Caco-2 (cell line): ENCODE measurements at places on chromosomes 12 and 14. TPM values are rescaled to one million over a fixed set of nuclear protein-coding genes. Genes with fewer than 3 reads are reported as not detected.

DNA sequence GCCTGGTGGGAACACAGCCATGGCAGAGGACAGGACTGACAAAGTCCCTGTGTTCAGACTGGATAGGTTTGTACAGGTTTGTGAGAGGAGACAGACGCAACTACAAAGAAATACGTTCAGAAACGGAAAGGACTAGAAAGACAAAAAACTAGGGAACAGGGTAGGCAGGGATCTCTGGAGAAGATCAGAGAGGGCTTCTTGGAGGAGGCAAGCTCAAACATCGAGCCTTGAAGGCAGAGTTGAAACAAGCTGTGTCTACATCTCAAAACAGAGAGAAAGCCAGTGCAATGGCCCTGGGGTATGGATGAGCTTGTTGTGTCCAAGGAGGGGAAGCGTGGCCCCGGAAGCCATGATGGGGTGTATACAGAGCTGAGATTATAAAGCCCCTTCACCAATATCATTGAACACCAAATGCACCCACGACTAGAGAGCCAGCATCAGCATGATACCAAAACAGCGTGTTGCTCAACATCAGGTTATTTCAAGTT is 89.6 kb upstream of the NCOR2 start:
- H3K4me1 ChIP-seq, result no peaks in the 10 kb centered on the region
- no peaks in the 10 kb centered on the region for H3K36me3 ChIP-seq
- no peak overlapping the region for H3K4me3 ChIP-seq
- H3K27me3 ChIP-seq, result no peaks in the 10 kb centered on the region

- H3K4me1 ChIP-seq, result peaks cover 55% of the 10 kb centered on the region
- DNase-seq, result no peak
- no peak overlapping the region for H3K4me3 ChIP-seq
- no peaks in the 10 kb centered on the region for H3K36me3 ChIP-seq
Measured at GRCh38 chr12:46771268-46771827, 54.4 kb downstream of the SLC38A4 start.

GRCh38 chr12:62001424-62001823 is 258.8 kb upstream of the USP15 start:
- DNase-seq, result no peak
- no peaks in the 10 kb centered on the region for H3K36me3 ChIP-seq
- no peaks in the 10 kb centered on the region for H3K27me3 ChIP-seq
- no peak overlapping the region for H3K4me3 ChIP-seq
- H3K4me1 ChIP-seq, result 0 out of 2 replicates have a peak, but pooled peaks cover 4% of the 10 kb centered on the region

- H3K4me3 ChIP-seq, result no peak overlapping the region
- no peak overlapping the region for H3K27ac ChIP-seq
- no peaks in the 10 kb centered on the region for H3K36me3 ChIP-seq
Measured at GRCh38 chr12:20547816-20548575, 147.1 kb upstream of the SLCO1C1 start.

- H3K4me3 ChIP-seq, result no peak overlapping the region
- H3K27ac ChIP-seq, result no peak overlapping the region
Measured at GRCh38 chr14:50745401-50746058, 77.4 kb upstream of the SAV1 start.

DNA sequence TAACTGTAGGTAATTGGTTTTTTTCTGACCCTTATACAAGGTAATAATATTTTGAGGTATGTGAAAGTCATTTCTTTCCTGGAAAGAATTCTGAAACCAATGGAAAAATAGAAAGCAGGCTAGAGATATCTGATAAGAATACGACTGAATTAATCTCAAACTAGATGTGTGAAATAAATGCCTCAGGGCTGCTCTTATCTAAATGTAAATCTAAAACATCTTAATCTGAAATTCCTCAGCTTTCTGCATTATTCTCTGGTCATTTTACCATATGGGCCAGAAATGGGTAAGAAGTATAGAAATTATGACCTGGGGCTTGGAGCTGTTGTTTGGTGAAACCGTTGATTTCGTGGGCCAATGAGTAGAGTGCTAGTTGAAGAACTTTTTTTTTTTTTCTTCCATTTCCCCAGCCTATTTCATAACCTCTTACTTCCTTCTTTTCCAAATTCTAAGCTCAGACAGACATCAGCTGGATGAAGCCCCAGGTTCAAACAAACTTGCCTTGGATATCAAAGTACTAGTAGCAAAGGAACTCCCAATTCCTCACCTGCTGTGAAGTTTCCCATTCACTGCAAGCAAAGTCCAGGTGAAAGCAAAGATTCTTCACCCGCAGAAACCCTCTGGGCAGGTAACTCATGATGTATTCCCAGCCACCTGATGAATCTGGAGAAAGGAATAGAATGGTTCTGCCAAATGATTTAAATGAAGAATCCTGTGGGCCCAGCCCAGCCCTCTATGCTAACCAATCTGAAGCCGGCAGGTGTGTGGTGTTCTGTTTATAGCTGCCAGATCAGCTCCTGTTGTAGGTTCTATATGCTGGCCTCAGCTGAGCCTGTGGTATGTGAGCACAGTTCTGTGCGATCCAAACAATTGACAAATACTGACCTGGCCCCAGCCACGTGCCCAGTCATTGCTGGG is 9.7 kb upstream of the FOS start:
- H3K4me1 ChIP-seq, result peaks cover 8% of the 10 kb centered on the region
- no peak for DNase-seq
- H3K4me3 ChIP-seq, result no peak overlapping the region

The PTGDR gene
- total RNA-seq, result 0.16 and 0.41 TPM in 2 replicates

The SOAT2 gene
- 6.5 and 9.7 TPM in 2 replicates for total RNA-seq

The HOXC5 gene
- 3.4 and 3.6 TPM in 2 replicates for total RNA-seq

The ARHGEF25 gene
- total RNA-seq, result 5.2 and 5.5 TPM in 2 replicates

The OR6C2 gene
- not detected in 2 replicates for total RNA-seq

The LHX5 gene
- total RNA-seq, result 0.25 and 0.30 TPM in 2 replicates

The GPR65 gene
- not detected in 2 replicates for total RNA-seq
